AG04450 (cell line): ENCODE measurements at places on chromosomes 5 and 9.

- DNase-seq = no peak
Measured at GRCh38 chr9:98590101-98590500, 118.6 kb downstream of the GABBR2 start.

- DNase-seq = no peak
Measured at GRCh38 chr5:150639377-150639692, 1.1 kb upstream of the SYNPO start.

- no peak for DNase-seq
Measured at GRCh38 chr9:79357194-79357593, 214.6 kb upstream of the TLE4 start.

DNA sequence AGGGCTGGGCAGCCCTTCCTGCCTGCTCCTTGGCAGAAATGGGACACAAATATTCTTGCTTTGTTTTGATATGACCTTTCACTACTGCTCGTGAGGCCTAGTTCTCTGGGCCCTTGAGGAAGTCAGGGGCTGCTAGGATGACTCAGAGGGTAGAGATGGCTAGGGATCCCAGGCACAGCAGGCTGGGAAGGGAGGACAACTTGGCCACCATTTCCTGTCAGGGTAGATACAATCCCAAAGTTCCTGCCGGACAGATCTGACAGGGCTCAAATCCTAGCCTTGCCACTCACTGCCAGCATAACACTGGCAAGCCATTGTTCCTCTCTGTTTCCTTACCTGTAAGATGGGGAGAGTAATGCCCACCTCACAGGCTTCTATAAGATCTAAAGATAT lies 31.7 kb upstream of the MEIKIN start:
- DNase-seq = no peak

DNA sequence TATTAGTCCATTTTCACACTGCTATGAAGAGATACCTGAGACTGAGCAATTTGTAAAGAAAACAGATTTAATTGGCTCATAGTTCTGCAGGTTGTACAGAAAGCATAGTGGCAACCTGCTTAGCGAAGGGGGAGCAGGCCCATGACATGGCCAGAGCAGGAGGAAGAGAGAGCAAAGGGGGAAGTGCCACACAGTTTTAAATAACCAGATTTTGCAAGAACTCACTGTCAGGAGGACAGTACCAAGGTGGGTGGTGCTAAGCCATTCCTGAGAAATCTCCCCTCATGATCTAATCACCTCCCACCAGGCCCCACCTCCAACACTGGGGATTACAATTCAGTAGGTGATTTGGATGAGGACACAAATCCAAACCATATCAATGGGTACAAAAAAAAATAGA lies 16.8 kb upstream of the PCSK5 start:
- DNase-seq = no peak

GRCh38 chr9:75101004-75101588 lies 12.8 kb downstream of the OSTF1 start:
- no peak for DNase-seq

DNA sequence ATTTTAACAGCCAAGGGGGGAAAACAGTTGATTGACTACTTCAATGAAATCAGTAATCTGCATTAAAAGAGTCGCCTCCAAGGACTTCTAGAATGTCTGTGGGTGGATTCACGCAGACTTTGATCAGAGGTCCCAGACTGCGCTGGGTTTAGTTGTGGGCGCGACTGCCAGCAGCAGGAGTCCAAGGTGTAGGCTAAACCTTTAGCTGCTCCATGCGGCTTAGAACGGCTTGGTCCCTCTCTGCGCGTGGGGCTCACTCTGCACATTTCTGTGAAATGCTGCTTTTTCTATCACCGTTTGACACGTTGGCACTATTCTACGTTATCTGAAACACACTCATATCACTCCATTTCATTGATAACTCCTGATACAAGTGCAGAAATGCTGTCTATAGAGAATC lies 48.6 kb upstream of the IRX2 start:
- DNase-seq = no peak
